PC-3 (cell line): ENCODE measurements at places on chromosomes 5 and 9. TPM values are rescaled to one million over a fixed set of nuclear protein-coding genes. Genes with fewer than 3 reads are reported as not detected.

DNA sequence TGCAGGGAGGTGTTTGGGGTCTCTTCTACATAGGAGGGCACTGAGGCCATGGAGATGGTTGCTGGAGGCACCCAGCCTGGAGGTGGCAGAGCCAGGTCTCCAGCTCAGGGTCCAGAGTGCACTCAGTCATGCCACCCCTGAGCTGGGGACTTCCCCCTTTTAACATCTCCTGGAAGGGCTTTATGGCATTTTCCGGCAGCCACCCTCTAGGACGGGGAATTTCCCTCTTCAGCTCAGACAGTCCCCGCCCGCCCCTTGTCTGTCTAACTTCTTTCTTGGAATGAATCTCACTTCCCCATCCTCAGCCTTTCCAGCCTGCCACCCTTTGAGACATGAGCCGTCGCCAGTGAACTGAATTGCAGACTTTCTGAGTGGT lies 49.9 kb downstream of the COL15A1 start:
- DNase-seq, result no peak

- no peak for DNase-seq
Measured at GRCh38 chr5:10682801-10683525, 78.1 kb downstream of the DAP start.

- no peak for DNase-seq
Measured at GRCh38 chr9:118455259-118455658, 751.1 kb downstream of the TLR4 start.

GRCh38 chr5:76863001-76863400 lies 13.2 kb downstream of the S100Z start:
- DNase-seq, result no peak

Gene COL23A1
- not detected in 2 replicates for total RNA-seq

Gene FCN2
- total RNA-seq, result not detected in 2 replicates

Gene BAAT
- 0.07 TPM in 1 of 2 replicates, not detected in the other for total RNA-seq
